ENCODE measurements at places on chromosomes 11 and 22.

DNA sequence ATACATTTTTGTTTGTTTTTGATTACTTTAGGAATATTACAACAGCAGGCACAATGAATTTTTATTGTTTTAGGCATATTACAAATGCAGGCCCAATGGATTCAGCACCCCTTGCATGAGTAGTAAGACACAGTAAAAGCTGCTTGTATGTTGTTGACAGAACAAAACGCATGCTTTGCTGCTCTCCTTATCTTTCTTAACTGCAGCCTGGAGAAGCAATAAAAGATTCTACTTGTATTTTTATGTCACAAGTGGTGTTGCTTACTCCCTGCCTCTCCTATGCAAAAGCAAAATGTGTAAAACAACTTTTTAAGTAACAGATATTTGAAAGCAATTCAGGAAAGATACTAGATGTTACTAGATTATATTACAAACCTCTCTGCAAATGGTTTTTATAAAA is 73.9 kb downstream of the TRPC6 start:
- DNase-seq = no peak

- DNase-seq = no peak
These were observed 164.5 kb upstream of the PLET1 start for GRCh38 chr11:112425121-112425520.

- DNase-seq = no peak
These were observed 1158.0 kb downstream of the TBC1D22A start for GRCh38 chr22:47920380-47920959.

GRCh38 chr22:20054034-20054427 is 26.0 kb upstream of the DGCR8 start:
- no peak for DNase-seq

- DNase-seq = no peak
These were observed 17.7 kb downstream of the DNAJC24 start for GRCh38 chr11:31387379-31387778.

- peak; percentile 76 for DNase-seq
These were observed 21.3 kb upstream of the NELL1 start for GRCh38 chr11:20647976-20648565.

- DNase-seq = no peak
These were observed 8.9 kb downstream of the MYH9 start for GRCh38 chr22:36378869-36379217.

DNA sequence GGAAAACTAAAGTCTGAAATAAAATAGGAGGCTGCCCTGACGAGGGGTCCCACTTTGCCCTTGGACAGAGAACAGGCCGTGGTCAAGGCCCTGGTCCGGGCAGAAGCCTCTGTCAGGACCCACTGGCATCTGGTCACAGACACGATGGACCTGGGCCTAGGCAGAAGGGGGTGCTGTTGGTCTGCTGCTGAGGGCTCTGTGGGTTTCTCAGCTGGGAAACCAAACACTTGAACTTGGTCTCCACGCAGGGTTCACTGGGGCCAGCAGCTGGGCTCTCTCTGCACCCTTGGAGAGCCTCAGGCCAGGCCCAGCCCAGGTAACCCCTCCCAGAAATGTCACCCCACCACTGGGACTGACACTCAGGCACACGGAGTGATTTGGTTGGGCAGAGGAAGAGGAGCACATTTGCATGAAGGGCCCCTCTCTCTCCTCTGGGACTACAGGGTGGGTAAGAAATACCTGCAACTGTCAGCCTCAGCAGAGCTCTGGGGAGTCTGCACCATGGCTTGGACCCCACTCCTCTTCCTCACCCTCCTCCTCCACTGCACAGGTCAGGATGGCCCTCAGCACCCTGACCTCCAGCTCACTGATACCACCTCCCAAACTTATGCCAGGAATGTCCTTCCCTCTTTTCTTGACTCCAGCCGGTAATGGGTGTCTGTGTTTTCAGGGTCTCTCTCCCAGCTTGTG is 48.1 kb upstream of the TOP3B start:
- no peak for DNase-seq

- DNase-seq = no peak
These were observed 64.8 kb downstream of the RAB30 start for GRCh38 chr11:83006877-83007330.

- DNase-seq = no peak
These were observed 99.3 kb upstream of the FSHB start for GRCh38 chr11:30131535-30131934.

- DNase-seq = no peak
These were observed 168.6 kb upstream of the B3GAT1 start for GRCh38 chr11:134580610-134580975.

- DNase-seq = no peak
These were observed 174.2 kb downstream of the NTM start for GRCh38 chr11:131544591-131544990.

GRCh38 chr11:75388386-75389275 is 10.7 kb upstream of the RPS3 start:
- DNase-seq = peak; percentile 76

DNA sequence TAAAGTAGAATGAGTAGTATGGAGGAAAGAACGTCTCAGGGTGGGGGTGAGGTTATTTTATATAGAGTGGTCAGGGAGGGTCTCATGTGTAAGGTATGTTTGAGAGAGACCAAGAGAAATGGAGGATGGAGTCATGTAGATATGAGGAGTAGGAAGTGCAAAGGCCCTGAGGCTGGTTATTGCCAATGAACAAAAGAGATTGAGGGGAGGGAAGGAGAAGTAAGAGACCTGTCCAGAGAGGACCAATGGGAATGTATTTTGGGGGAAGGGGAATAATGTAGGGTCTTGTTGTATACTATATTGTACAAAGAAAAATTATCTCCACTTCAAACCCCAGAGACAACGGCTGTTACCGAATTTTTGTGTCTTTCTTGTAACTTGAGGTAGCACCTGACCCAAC is 9.8 kb downstream of the CTNND1 start:
- DNase-seq = no peak

GRCh38 chr22:19115628-19116027 is 6.6 kb downstream of the DGCR2 start:
- no peak for DNase-seq

DNA sequence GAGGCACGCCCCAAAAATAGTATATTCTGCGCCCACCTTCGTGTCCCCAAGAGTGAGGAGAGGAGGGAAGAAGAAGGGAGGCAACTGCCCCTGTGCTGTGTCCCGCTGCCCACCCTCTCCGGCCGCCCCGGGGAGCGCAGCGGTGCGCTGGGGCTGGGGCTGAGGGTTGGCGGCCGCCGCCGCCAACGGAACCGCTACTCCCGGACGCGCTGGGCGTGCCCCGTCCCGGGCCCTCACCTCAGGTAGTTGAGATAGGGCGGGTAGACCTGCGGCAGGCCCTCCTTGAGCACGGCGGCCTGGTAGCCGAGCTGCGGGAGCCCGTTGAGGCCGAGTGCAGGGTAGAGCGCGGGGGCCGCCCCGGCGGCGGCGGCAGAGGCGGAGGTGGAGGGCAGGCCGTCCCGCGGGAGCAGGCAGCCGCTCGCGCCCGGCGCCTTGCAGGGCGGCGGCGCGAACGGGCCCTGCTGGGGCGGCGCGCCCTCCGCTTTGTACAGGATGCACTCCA is 2.4 kb downstream of the PGR start:
- DNase-seq = no peak

GRCh38 chr11:96036863-96037262 is 113.0 kb upstream of the MTMR2 start:
- no peak for DNase-seq

DNA sequence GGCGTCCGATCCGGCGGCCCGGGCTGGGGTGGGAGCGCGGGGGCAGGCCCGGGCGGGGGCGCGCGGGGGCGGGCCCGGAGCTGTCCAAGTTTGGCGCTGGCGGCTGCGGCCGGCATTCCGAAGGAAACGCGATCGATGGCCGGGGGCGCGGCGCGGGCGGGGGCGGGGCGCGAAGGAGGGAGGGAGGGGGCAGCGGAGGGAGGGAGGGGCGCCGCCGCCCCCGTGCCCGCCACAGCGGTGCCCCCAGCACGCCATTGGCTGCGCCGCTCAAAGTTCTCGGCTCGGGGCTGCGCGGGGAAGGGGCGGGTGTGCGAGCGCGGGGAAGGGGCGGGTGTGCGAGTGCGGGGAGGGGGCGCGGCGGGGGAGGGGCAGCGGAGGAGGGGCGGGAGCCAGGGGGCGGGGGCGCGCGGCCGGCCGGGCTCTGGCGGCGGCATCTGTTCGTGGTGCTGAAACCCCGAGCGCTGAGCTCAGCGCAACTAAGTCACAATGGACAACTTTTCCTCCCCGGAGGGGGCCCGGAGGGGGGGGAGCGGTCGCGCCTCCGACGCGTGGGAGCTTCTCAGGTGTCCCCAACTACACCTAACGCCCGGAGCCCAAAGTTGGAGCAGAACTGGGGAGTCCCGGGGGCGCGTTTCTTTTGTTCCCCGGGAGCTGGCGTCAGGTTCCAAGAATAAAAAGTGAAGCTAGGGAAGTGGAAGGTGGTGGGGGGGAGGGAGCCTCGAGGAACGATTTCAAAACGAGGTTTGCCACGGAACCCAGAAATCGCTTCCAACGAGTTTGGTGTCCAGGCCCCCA is 2.2 kb downstream of the PHF21B start:
- peak; percentile 86 for DNase-seq
